AG04450 (cell line): ENCODE measurements at places on chromosomes 2 and 18.

- no peak for DNase-seq
Observed at GRCh38 chr2:196750291-196750923, 49.1 kb downstream of the GTF3C3 start.

GRCh38 chr2:134468776-134469175 is 214.9 kb downstream of the MGAT5 start:
- DNase-seq = no peak

DNA sequence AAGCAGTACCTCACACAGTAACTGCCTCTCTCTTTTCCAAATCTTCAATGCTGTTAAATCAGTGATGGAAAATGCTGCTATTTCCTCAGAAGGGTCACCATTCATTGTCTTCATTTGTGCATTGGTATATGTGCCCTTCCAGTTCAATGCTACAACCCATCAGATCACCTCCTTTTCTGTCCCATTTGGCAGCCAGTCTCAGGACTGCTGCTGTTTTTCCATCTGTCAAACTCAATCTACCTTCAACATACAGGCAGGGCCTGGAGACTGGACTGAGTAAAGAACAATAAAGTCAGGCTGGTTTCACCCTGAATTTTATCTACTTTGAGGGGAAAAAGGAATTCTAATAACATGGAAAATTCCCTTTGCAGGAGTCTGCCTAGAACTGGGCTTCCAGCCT is 17.9 kb downstream of the ZNF385B start:
- DNase-seq = no peak

DNA sequence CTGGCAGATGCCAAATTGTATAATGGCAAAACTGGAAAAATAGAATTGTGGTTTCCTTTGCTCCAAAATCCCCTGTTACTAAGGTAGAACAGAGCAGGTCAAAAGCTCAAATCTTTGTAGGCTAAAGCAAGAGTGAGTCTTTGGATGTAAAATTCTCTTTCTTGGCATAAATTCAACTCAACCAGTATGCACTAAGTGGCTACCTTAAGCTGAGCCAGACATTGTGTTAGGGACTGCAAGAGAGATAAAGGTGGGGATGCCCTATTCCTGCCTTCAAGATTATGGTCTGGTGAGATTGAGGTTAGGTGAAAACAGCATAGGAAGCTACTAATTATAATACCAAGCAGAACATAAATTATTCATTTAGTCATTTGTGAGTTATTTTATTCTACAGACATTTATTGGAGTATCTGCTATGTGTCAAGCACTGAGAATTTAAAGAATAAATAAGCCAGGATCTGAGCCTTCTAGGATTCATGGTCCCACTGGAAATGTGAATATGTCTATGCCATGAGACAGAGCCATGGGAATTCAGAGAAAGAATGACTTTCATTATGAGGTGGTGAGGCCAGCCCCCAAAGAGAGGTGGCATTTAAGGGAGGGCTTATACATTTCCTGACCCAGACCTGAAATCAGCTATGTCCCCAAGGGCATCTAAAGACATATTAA is 198.0 kb upstream of the NCKAP5 start:
- no peak for DNase-seq

GRCh38 chr2:46047290-46047689 is 249.9 kb upstream of the EPAS1 start:
- no peak for DNase-seq

- DNase-seq = no peak
Observed at GRCh38 chr2:133711806-133712205, 143.5 kb upstream of the NCKAP5 start.

GRCh38 chr2:201432621-201433393 is 18.5 kb downstream of the TRAK2 start:
- no peak for DNase-seq

- no peak for DNase-seq
Observed at GRCh38 chr18:42338683-42339082, 383.6 kb downstream of the PIK3C3 start.

DNA sequence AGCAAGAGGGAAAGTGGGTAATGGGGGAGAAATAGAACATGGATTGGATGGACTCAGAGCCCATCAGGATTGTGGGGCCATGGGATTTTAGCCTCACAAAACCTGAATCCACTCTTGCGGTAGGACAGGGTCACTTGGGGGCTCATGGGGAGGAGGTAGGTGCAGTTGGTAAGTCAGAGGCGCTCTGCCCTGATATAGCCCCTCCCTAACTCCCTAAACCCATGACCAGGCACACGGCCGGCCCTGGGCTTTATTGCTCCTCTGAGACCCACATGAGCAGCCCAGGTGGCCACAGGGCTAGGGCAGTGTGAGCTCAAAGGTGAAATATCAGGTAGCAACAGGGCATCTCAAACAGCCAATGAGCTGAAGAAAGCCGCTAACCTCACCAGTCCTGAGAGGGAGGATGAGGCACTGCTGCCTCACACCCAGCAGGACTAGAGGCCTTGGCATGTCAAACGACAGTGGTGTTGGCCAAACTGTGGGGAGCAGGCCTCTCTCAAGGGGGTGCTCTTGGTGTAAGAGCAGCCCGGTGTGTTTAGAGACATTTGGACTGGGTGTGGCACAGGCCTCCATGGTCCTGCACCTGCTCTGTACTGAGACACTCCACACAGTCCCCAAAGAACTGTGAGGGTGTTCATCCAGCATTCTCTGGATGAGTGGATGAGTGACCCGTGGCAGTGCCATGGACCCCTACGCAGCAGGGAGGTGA is 90.8 kb upstream of the HS6ST1 start:
- no peak for DNase-seq

GRCh38 chr2:38863061-38863695 is 12.6 kb downstream of the DHX57 start:
- no peak for DNase-seq

GRCh38 chr2:88144914-88145497 is 17.1 kb upstream of the FABP1 start:
- DNase-seq = no peak

- no peak for DNase-seq
Observed at GRCh38 chr2:73104933-73105332, 7.8 kb downstream of the RAB11FIP5 start.

GRCh38 chr2:70887550-70888246 is 48.0 kb upstream of the ATP6V1B1 start:
- DNase-seq = no peak

DNA sequence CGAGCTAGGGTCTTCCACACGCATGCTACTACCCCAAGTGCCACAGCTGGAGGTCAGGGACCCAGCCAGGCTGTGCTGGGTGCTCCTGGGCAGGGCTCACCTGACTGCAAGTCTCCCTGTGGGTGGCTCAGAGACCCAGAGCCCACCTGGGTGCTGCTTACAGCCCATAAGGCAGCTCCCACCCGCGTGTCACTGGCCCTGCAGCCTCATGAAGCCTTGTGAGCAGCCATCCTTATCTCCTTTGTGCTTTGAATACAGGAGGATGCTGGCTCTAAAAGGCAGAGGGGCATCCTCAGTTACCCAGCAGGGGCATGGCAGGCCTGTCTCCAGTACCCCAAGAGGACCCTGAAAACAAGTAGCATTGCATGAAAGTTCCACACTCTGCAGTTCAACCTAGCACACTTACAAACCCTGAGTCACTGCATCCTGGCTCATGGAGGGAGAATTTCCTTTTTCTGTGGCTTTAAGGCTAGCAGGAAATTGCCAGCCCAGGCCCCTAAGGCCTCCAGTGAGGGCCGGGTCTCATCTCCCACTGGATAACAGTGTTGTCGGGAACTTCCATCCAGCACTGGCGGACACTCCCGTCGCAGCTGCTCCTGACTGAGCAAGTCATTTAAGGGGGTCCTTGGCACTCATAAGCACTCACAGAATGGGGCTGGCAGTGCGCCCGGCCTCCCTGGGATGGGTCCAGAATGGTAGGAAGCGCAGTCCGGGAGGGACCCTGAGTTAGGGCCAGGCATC is 137.1 kb downstream of the RPIA start:
- no peak for DNase-seq

DNA sequence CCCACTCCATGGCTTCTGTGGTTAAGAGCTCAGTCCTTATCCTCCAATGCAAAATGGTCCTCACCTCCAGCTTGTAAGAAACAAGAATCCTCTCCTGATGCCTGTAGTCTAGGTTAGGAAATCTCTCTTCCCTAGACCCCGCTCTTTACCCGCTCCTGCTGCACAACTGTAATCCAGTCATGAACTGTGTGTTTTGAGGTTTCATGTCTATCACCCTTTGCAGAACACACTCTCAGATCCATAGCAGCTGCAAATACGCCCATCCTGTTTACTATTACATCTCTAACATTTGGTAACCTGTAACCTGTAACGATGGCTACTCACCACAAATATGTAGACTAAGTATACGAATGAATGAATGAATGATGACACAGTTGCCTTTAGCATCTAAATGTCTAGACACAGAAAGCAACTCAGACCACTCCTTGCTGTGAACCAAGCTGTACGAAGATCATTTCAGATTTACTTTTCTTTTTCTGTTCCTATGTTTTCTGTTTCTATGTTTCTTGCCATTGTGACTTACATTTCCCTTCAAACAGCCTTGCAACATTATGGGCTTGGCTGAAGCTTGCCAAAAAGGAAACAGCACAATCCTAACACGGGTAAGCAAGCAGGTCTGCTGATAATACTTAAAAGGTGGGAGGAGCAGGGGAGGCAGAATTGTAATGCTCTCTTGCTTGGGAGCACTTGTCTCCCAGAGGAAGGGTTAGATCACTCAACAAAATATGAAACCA is 53.7 kb downstream of the EPHA4 start:
- DNase-seq = peak; percentile 59

GRCh38 chr2:45176390-45176789 is 167.1 kb upstream of the SIX2 start:
- no peak for DNase-seq

- DNase-seq = no peak
Observed at GRCh38 chr2:240778426-240778825, 41.6 kb downstream of the KIF1A start.

- DNase-seq = no peak
Observed at GRCh38 chr2:19178175-19178574, 180.2 kb downstream of the OSR1 start.

GRCh38 chr2:15640261-15640711 is 48.6 kb downstream of the DDX1 start:
- DNase-seq = peak; percentile 39

DNA sequence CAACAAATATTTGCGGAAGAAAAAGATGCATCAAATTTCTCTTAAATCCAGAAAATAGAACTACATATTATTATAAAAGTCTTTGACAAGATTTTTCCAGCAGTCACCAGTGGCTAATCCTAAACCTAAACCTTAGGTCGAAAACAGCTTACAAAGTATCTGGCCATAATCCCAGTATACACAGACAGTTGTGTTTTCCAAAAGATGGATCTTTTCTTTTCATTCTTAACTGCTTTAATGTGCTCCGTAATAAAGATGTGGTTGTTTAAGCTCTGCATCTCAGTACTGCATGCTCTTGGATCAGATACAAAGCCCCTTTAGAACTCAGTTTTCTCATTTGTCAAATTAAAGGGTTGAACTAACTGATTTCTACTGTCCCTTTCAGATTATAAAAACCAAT is 247.8 kb downstream of the TXNL1 start:
- no peak for DNase-seq

DNA sequence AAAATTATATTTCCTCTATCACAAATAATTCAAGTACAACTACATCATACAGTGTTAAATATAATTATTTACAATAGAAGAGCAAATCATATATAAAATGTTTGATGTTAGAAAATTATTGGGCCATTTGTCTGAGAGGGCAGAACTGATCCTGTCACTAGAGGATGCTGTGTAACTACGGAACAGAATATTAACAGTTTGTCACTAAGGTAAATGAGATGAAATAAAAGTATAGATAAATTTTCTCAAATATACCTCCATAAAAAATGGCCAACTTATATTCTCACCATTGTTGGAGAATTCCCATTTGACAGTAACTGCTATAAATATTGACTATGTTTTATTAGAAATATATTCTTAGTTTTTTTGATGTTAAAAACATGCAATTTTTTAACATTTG is 1067.4 kb upstream of the DDX18 start:
- no peak for DNase-seq
